Thoracic aorta (tissue), 2 donors: ENCODE measurements at places on chromosomes 11 and 22.

GRCh38 chr11:116927163-116927974, 89.9 kb upstream of the APOA1 start:
- DNase-seq, result no peak

- DNase-seq, result no peak
Observed at GRCh38 chr11:104688731-104689130, 209.5 kb downstream of the CASP12 start.

DNA sequence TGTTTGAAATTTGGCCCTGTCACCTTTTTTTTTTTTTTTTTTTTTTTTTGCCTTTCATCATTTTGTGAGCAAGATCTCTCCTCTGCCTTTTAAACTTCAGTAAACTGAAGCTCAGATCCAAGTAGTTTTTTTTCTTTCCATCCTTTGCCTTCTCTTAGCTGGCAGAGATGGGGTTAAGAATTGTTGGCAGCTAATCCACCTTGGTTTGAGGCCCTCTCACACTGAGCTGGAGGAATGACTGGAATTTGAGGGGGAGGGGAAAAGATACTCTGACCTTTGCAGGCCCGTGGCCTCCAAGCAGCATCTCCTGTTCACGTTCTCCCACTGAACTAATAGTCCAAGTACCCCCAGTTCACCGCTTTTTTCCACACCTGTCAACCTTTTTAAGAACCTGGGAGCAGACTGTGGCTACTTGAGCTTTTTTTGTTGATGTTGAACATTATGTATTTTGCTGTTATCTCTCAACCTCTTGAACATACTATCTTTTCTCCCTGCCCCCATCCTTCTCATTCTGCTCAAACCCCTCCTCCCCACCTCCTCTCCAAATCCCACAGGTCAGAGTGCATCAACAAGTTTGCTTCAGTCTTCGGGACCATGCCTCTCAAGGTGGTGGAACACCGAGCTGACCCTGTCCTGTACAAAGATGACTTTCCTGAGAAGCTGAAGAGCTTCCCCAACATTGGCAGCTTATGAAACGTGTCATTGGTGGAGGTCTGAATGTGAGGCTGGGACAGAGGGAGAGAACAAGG, 66.2 kb downstream of the ALX4 start:
- no peak for DNase-seq

DNA sequence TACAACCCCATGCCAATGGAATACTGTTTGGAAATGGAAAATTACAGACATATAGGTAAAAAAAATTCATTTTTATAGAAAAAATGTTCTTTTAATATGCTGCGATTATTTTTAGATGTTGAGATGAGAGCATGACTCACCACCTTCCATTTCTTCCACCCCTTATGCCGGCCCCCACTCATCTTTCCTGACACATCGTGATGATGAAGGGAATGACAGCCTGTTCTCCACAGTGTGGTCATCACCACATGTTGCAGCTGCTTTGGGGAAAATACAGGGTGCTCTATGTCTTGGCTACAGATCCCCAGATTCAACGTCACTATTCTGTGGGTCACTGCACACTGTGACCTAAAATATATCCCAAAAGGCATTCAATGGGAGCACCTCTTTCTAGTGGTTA, 916.2 kb downstream of the METTL15 start:
- DNase-seq, result no peak

DNA sequence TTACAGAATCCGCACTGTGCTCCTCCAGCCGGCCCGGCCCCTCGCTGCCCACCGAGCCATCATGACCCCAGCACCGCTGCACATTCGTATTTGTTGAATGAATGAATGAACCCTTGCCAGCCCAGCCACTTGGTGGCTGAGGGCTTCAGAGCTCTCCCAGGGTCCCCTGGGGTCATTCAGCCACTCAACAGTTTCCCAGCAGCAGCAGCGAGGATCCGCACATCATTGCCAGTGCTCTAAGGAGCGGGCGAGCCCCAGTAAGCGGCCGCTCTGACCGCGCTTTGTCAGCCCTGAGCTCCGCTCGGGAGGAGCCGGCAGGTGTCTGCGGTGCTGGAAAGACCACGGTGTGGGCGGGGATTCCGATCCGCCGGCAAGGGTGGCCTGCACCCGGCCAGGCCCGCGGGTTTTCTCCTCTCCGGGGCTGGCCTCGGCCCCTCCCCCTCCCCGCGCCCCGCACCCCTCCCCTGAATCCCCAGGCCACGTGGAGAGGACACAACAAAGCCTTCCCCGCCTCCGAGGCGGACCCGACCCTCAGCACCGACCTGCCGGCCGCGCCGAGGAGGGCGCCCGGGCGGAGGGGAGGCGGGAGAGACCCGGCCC, 563 bp downstream of the BID start:
- no peak for DNase-seq

DNA sequence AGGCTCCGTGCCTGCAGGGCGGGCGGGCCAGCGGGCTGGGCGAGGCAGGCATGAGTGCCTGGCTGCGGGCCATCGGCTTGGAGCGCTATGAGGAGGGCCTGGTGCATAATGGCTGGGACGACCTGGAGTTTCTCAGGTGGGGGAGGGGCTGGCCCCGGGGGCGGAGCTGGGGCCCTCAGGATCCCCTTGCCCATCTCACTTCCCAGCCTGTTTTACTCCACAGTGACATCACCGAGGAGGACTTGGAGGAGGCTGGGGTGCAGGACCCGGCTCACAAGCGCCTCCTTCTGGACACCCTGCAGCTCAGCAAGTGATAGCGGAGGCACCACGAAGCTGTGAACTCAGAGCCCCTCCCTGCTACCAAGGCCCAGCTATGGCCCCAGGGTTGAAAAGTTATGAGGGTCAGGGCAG, 5.9 kb downstream of the PHOX2A start:
- DNase-seq, result no peak

DNA sequence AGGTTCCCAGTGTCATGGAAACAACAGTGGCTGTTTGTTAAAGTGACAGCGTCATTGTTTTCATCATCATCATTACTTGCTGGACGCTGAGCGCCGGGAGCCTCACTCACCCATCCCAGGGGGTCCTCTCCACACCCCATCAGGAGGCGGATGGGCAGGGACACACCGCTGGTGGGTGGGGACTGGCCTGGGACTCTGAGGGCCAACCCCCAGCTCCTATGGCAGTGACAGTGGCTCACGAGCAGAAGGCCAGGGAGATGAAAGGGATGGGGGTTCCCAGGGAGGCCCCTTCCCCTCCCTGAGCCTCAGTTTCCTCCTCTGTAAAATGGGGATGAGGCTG, 76.6 kb upstream of the PRR5 start:
- no peak for DNase-seq

- DNase-seq, result no peak
Observed at GRCh38 chr11:66328031-66328301, 8.3 kb downstream of the RIN1 start.

- DNase-seq, result no peak
Observed at GRCh38 chr11:72864702-72865655, 50.8 kb downstream of the ATG16L2 start.

DNA sequence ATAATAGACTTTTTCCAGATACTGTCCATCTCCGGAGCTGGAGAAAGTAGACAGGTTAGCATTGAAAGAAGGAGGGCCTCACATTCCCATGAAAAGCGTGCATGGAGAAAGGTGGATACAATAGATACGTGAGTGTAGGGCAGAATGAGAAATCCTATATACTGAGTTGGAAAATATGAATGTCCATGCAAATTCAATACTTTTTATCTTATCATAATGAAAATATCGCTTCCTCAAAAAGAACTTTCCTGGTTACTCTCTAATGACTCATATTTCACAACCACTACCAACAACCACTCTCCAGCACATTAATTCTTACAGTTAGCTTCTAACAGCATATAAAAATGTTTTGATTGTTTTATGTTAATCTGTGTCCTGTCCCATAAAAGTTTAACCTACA, 22.0 kb upstream of the MS4A6A start:
- DNase-seq, result no peak

DNA sequence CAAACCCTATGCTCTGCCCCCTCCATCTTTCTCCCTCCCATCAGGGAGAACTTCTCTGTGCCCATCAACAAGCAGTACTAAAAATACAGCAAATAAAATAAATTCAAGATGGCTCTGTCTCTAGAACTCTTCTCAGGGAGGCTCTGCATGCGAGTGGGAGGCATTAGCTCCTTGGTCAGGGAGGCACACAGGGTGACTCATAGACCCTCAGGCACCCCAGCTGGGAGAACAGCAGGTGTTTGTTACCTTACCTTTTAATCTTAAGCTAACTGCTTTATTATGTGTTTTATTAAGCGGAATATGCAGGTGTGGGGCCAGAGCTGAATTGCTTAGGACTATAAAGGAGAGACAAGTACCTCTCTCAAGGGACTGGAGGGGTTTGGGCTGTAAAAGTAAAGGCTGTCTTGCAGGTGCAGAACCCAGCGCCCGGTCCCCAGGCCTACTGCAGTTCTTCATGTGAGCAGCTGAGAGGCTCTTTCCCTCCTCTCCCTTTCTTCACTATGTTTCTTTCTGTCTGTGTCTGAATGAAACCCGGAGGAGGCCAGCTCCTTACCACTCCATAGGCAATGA, 20.8 kb downstream of the CSNK2A3 start:
- no peak for DNase-seq

DNA sequence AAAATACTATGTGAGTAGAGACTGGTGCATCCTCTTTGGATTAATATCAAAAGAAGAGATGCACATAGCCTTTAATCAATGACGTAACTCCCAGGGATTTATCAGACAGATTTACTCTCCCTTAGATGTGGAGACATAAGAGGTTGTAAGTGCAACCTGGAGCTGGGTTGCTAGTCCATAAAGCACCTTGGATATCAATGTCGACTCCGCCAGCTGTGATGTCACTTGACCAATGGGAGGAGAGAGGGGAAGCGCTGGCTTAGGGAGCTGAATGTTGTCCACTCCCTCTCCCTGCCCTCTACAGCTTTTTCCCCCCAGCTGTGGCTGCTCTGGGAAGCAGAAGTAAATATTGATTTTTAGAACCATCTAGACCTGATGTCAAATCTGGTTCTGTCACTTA, 28.9 kb upstream of the TMEM86A start:
- no peak for DNase-seq

- DNase-seq, result no peak
Observed at GRCh38 chr11:71431271-71431670, 16.9 kb downstream of the DHCR7 start.

DNA sequence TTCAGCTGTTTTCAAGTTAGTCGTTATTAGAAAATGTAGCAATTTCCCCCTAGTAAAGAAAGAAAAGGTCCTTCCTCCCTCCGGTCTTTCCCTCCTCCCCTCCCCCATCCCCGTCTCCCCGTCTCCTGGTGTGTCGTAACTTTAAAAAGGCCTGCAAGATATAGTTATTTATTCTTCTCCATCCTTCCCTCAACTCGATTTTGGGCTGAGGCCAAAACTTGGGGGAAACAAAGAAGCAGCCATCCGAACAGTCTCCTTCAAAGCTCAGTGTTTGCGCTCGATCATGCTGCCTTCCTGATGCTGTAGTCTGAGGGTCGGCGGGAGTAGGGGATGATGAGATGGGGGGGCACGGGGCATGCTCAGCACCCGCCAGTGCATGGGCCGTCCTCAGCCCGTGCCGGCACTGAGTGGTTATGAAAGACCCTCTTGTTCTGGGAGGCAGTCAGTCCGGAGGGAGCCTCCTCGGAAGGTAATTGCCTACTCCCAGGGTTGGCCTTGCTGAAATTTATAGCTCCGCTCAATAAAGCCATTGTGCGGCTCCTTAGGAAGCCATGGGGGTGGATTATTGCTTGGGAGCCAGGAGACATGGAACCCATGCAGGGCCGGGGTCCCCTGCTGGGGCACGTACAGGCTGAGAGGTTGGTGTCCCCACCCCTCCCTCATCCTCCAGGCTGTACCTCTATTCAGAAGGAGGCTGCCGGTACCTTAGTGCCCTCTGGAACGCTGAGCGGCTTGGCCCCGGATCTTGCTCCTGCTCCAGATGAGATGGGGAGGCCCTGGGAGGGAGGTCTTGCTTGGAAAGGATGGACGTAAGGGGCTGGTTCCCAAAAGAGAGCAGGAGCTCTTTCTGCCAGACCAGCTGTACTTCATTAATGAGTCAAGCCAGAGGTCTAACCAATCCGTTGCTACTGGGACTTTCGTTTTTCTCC, 212.7 kb upstream of the CADM1 start:
- DNase-seq, result no peak

DNA sequence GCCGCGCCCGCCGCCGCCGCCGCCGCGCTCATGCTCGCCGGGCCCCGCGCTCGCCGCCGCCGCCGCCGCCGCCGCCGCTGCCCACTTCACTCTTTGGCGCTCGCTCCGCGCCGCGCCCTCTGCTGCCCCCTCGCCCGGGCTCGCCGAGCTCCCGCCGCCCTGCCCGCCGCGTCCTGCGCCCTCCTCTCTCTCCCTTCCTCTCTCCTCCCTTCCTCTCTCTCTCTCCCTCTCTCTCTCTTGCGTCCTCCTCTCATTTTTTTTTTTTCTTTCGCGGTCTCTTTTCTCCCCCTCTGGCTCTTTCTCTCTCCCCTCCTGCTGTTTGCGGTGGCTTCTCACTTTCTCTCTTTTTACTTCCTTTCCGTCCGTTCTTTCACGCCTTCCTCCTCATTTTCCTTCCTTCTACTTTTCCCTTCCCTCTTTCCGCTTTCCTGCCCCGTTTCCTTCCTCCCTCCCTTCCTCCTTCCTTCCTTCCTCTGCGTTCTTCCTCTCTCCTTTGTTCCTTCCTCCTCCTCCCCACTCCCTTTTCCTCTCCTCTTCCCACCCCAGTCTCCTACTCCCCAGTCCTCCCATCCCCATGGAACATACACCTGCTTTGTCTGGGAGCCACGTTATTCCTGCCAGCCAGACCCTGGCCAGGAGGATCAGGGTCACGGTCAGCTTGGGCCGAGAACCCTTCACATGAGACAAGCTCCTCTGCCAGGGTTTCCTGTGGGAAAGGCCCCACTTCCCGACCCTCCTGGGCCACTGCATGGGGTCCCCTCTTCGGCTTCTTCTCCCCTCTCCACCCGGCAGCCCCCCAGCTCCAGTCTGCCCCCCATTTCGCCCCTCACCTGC, 19.3 kb upstream of the SHISAL1 start:
- DNase-seq, result no peak

GRCh38 chr22:22452211-22452610, 56.3 kb downstream of the ZNF280B start:
- DNase-seq, result no peak

- no peak for DNase-seq
Observed at GRCh38 chr22:32311551-32312071, 46.1 kb upstream of the RFPL3 start.

- no peak for DNase-seq
Observed at GRCh38 chr11:59218319-59218718, 5.6 kb upstream of the MPEG1 start.

DNA sequence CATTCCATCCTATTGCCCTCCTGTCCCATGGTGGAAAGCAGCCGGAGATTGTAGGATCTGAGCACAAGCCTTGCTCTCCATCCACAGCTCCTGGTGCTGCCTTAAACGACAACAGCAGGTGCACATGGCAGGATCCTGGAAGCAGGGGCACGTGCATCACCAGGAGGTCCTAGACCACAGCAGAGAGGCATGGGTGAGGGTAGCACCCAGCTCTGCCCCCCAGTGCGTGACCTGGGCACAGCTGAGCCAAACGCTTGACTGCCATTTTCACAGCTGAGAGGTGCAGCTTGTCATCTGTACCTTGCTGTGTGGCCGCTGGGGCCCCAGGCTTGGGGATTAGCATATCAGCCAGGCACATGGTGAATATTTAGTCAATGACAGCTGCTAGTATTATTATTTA, 92.7 kb downstream of the NTM start:
- no peak for DNase-seq
